ENCODE measurements at places on chromosomes 6 and 20. TPM values are rescaled to one million over a fixed set of nuclear protein-coding genes. Genes with fewer than 3 reads are reported as not detected.

- H3K4me1 ChIP-seq = no peaks in the 10 kb centered on the region
- H3K36me3 ChIP-seq = no peaks in the 10 kb centered on the region
- H3K27ac ChIP-seq = no peak overlapping the region
- H3K4me3 ChIP-seq = no peak overlapping the region
- DNase-seq = no peak
These were observed 111.7 kb downstream of the THBS2 start for GRCh38 chr6:169141671-169142537.

DNA sequence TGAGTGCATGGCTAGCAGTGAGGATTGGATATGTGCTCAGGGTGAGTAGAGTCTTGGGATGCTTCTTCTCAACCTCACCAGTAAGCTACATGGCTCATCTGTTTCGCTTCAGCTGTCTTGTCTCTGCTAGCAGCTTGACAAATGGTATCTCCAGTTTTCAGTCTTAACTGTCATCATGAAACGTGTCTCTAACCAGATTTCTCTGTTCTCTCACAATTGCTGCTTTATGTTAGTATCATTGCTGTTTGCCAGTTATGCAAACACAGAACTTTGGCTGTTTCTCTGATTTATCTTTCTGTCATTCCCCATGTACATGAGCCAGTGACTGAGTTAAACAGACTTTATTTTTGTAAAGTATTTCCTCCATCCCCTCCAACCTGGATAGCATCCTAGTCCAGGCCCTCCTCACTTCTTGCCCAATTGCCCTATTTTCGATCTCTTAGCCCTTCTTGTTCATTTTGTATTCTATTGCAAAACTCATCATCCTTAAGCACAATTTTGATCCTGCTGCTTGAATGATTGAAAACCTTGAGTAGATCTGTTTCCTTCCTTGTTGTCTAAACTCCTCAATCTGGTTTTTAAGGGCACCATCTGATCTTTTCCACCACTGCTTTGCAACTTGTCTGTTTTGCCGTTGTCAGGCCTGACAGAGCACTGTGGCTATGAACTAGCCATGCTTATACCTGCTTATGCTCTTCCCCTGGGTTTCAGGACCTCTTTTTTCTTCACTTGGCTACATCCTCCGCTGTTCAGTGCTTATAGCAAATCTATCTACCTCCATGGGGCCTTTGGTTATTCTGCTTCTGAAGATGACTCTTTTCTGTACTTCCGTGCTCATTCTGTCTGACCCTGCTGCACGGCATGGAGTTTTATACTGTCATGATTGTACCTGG, 37.7 kb upstream of the ADIG start:
- no peak overlapping the region for H3K27ac ChIP-seq
- peaks cover 12% of the 10 kb centered on the region for H3K36me3 ChIP-seq

DNA sequence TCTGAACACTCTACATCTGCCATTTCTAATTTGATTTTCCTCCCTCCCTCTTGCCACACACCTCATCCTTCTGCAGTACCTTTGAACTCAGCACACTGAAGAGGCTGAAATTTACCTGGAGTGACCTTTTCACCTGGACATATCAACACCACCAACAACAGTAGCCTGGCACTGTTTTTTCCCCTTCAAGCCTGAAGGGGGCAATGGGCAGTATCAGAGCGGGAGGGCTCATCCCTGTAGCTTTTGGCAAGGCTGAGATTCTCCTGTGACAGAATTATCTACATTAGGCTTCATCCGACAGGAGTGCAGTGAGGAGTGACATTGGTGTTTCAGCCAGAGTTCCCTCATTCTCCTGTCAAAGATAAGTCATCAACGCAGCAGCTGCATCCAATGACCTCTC, 312.8 kb upstream of the SPTLC3 start:
- peaks cover 2% of the 10 kb centered on the region for H3K4me1 ChIP-seq
- no peaks in the 10 kb centered on the region for H3K36me3 ChIP-seq
- H3K27ac ChIP-seq = no peak overlapping the region
- H3K4me3 ChIP-seq = no peak overlapping the region

DNA sequence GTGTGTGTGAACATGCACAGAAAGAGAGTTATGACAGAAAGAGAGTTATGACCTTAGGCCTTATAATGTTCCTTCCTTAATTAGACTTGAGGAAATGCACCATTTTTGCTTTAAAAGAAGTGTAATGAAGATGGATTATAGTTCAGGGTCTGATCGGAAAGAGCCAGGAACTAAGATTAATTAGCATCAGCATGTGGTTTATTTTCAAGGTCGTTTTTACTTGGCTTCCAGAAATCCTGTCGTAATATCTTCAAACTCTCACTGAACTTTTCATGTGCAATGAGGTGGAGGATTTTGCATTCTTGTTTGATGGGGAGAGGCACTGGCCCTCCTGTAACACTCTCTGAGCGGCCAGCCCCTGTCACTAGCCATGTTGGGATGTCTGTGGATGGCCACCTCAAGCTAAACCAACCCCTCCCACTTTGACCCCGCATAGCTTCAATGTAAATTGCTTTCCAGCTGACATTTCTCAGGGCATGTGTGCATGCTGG, 116.8 kb downstream of the CDC5L start:
- H3K36me3 ChIP-seq = no peaks in the 10 kb centered on the region
- DNase-seq = no peak
- no peaks in the 10 kb centered on the region for H3K27me3 ChIP-seq
- H3K27ac ChIP-seq = no peak overlapping the region
- no peak overlapping the region for H3K4me3 ChIP-seq

GRCh38 chr6:155528335-155528734, 72.7 kb upstream of the NOX3 start:
- H3K27me3 ChIP-seq = no peaks in the 10 kb centered on the region
- no peak overlapping the region for H3K4me3 ChIP-seq
- H3K4me1 ChIP-seq = no peaks in the 10 kb centered on the region
- no peak for DNase-seq
- no peaks in the 10 kb centered on the region for H3K36me3 ChIP-seq

DNA sequence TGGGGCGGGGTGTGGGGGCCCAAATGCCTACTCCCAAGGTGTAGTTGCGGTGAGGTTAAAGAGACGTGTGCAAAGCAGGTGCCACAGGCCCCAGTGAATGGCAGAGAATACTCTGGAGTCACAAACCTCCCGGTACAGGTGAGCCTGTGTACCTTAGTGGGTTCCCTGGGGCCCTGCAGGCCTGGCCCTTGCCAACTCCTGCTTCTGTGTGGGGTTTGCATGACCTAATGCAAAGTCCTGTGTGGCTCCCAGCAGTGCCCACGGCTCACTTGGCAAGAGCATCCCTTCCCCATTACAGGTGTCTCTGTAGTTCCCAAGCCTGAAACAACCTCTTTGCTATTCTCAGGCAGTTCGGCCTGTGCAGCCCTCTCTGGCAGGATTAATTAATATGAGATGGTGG, 17.5 kb downstream of the SPDEF start:
- no peaks in the 10 kb centered on the region for H3K4me1 ChIP-seq
- no peak overlapping the region for H3K27ac ChIP-seq
- H3K27me3 ChIP-seq = no peaks in the 10 kb centered on the region
- no peak for DNase-seq

C6orf15 gene
- total RNA-seq = not detected
